Stimulated activated CD4-positive, alpha-beta T cell treated with anti-CD3 and anti-CD28 coated beads, Interleukin-15, amount 100 ng/mL, for 24 hours (primary cell): ENCODE measurements at places on chromosomes 16 and 17.

DNA sequence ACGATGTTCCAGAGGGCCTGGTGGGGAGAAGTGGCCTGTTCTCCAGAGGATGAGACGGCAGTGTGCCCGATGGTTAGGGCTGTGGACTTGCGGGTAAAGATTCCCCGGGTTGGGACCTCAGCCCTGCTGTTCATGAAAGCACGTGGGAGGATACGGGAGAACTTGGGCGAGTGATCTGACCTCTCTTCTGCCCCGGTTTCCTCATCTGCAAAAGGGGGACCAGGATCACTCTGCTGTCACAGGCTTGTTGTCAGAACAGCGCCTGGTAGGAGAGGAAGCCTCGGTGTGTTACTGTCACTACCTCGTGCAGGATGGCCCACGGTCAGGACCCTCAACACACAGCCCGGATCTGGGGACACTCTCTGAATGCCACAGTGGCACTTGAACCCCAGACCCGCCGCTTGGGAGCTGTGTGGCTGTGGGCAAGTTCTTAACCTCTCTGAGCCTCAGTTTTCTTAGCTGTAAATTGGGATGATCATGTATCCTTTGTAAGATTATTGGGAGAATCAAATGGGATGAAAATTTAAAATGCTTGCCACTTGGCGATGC, 85.6 kb upstream of the CDC42EP4 start:
- DNase-seq = no peak

- no peak for DNase-seq
These were observed 71.8 kb upstream of the MRTFB start for GRCh38 chr16:13999071-13999894.

GRCh38 chr17:35377068-35377467, 3.6 kb upstream of the SLFN11 start:
- DNase-seq = no peak

DNA sequence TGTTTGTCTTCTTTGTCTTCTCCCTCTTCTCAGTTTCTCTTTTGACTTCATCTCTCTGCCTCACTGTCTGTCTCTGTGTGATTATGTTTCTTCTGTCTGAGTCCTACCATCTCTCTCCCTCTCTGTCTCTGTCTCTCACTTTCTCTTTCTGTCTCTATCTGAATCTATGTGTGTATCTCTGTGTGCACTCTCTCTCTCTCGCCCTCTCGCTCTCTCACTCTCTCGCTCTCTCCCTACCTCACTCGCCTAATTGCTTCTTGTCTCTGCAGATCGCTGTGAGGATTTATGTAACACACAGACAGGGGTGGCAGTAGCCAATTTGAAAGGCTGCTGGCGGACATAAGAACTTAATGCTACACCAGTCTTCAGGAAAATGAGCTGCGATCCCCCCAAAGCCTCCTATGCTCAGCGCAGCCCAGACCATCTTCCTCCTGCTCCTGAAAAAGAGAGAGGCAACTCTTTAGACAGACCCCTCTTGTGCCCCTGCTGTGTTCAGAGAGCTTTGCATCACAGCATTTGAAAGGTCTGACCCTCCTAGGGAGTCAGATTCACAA, 140.9 kb downstream of the CCT6B start:
- no peak for DNase-seq

DNA sequence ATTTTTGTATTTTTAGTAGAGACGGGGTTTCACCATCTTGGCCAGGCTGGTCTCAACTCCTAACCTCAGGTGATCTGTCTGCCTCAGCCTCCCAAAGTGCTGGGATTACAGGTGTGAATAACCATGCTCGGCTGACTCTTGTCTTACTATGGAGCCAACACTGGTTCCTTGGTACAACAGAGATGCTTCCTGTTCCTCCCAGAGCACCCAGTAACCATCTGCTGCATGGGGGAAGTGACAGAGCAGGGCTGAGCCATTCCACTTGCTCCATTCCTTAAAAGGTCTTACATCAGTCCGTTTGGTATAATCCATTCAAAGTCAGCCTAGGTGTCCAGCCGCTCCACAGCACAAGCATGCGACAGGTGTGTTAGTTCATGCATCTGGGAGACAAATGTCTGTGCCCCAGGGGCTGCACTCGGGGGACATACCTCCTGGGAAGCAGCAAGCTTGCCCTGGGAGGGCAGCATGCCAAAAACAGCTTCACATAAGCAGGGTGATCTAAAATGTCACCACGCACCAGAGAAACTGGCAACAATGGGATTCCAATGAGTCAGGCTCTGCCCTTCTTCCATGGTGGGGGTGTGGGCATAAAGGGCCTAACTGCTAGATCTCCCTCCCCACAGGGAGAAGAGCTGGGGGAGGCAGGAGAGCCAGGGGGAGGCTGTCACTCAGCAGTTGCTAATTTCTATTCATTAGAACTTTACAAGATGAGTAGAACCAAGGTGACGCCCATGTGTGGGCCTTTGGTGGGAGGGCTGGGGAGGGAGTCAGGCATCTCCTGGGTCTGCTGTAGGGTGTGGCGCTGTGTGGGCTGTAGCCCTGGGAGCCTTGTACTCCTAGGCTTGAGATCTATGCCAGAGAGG, 35.5 kb downstream of the PIPOX start:
- no peak for DNase-seq

DNA sequence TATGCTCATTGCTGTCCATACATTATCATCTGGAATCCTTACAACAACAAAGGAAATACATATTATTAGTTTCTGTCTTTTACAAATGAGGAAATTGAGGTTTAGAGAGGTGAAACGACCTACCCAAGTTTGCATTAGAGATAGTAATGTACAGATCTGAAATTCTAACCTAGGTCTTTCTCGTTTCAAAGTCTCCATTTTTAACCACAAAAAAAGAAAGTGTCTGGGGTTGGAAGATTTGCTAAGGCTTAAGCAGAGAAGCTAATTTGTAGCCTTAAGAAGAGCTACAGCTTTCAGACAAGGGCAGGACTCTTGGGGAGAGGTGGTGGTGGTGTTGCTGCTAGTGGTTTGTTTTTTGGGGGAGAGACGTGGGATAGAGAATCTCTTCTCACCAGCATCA, 19.2 kb downstream of the CIITA start:
- no peak for DNase-seq

GRCh38 chr17:5068236-5068635, 10.0 kb upstream of the ZFP3 start:
- DNase-seq = no peak

- DNase-seq = no peak
These were observed 134.7 kb upstream of the NETO2 start for GRCh38 chr16:47278306-47278970.

DNA sequence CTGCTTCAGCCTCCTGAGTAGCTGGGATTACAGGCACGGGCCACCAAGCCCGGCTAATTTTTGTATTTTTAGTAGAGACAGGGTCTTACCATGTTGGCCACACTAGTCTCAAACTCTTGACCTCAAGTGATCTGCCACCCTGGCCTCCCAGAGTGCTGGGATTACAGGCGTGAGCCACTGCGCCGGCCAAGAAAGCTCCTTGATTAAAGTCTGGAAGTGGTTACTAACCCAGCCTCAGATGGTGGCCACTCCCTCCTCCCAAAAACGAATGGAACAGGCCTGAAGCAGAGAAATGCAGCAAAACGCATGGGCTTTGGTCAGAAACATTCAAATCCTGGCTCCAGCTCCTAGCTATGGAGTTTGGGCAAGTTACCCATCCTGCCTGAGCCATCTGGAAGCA, 11.3 kb downstream of the FKBP10 start:
- DNase-seq = no peak

DNA sequence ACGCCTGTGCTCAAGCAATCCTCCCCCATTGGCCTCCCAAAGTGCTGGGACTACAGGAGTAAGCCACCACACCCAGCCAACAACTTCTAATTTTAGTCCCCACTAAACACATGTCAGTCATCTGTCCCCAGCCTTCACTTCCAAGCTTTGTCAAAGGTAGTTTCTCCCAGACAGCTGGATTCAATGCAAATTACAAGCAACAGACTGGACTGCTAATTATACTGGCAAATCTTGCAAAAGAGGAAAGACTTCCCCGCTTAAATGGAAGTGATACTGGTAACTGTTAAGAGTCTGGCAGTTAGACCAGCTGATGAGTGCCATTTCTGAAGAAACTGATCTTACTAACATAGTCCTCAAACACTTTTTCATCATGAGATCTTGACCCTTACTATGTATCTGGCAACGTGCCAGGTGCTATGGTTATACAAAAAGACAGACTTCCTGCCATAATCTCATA, 8.2 kb upstream of the GGA2 start:
- no peak for DNase-seq

- DNase-seq = no peak
These were observed 58.8 kb downstream of the NT5M start for GRCh38 chr17:17361867-17362539.

- no peak for DNase-seq
These were observed 44.9 kb upstream of the CNEP1R1 start for GRCh38 chr16:49980166-49980565.

DNA sequence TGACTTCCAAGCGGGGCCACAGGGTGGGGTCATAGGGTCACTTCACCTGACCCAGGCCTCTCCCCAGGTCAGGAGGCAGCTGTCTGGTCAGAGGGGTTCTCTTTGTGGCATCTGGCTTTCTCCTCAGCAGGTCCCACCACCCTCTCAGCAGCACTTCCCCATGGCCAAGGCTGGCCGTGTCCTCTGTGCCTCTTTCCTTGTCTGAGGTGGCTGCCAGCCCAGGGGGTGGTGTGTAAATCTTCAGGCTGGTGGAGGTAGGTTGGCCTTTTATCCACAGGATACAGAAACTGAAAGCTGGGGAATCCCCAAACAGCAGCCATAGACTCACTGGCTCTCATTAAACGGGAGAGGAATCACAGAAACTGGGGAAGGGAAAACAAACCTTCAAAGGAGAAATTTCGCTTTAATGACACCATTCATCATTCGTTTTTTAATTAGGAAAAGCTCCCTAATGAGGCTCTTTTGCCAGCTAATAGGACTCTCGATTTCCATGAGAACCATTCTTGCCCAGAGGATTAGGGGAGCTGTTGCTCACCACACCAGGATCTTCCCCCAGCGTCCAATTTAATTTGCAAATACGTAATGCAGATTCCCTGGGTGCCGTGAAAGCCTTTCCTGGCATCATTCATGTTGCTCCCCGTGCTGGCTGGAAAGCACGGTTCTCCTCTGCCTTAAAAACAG, 18.0 kb downstream of the C17orf75 start:
- DNase-seq = peak; percentile 36

DNA sequence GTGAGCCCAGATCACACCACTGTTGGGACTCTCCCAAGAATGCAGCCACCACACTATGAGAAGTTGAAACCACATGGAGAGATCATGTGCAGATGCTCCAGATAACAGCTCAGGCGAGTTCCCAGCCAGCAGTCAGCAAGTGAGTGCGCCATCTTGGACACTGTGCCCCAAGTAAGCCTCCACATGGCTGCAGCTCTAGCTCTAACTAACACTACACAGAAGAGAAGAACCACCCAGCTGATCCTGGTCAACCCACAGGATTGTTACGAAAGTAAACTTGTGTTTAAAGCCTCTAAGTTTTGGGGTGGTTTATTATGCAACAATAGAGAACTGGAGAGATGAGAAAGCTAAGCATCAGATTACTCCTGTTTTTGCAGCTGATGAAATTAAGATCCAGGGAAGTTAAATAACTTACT, 25.8 kb downstream of the SLC38A7 start:
- DNase-seq = no peak

- DNase-seq = no peak
These were observed 57.0 kb downstream of the BMERB1 start for GRCh38 chr16:15491411-15491810.

DNA sequence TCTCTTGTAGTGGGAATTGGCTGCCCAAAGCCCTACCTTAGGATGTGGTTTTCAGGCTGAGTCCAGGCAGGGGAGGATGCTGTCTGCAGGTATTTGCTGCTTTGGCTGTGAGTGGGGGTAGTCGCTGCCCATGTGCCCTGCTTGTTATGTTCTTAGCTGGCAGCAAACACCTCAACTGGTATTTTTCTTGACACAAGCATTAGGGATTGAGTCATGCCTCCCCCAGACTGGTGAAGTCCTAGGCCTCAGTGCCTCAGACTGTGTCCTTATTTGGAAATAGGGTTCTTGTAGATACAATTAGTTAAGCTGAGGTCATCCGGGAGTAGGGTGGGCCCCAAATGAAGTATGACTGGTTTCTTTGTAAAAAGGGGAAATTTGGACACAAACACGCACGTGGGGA, 808.3 kb upstream of the EEF2KMT start:
- no peak for DNase-seq

GRCh38 chr17:51014129-51014528, 106.5 kb downstream of the SPAG9 start:
- no peak for DNase-seq

GRCh38 chr17:27206447-27206846, 87.5 kb upstream of the WSB1 start:
- DNase-seq = peak; percentile 9

DNA sequence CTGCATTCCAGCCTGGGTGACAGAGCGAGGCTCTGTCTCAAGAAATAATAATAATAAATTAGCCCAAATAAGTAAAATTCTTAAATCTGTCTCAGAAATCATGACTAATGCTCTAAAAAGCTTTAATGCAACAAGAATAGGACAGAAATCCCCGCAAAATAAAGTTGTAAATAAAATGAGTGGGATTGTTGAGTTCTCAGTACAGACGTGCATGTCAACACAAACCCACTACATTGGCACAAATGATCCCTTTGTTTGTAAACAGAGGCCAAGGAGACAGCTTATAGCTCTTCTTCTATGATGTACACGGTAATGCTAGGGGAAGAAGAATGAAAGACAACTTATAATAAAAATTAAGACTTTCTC, 6.0 kb downstream of the STAT5B start:
- DNase-seq = no peak

DNA sequence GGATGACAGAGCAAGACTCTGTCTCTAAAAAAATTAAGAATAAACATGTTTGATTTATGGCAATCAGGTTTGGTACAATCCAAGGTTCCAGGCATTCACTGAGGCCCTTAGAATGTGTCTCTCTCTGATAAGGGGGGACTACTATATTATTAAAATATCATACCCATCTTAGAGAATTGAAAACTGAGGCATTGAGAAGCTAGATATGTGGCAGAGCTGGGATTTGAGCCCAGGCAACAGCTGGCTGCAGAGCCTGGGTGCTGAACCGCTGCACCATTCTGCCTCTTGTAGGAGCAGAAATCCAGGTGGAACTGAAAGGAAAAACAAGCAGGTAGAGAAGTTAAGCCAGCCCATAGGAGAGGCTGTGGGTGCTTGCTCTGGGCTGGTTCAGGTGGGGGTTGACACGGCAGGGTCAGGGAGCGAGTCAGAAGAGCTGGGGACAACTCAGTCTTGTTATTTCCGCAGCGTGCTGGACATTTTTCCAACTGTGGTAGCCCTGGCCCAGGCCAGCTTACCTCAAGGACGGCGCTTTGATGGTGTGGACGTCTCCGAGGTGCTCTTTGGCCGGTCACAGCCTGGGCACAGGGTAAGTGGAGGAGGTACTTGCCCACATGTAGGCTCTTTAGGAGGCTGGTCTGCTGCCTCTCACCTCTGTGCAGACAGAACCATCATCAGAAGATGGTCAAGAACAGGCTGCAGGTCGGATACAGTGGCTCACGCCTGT, 62.5 kb downstream of the WIPI1 start:
- DNase-seq = no peak

- no peak for DNase-seq
These were observed 637.0 kb upstream of the RBFOX1 start for GRCh38 chr16:6695666-6696065.
